ENCODE measurements at places on chromosomes 3 and 15.

DNA sequence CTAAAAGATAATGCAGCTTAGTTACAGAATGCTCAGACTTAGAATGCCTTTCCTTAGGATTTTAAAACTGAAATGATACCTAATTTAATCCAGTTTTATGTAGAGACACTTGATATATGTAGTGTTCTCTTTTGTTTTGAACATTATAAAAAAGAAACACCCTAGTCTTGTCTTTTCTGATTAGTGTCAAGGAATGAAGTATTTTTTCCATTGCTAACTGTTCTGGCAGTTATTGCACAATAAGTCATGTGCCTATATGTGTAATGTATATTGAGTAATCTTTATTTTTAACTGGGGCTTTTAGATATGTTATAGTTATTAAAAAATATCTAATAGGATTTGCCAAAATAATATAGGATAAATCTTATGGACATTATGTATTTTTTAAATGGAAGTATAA is 4.5 kb downstream of the ARL8B start:
- DNase-seq: no peak

DNA sequence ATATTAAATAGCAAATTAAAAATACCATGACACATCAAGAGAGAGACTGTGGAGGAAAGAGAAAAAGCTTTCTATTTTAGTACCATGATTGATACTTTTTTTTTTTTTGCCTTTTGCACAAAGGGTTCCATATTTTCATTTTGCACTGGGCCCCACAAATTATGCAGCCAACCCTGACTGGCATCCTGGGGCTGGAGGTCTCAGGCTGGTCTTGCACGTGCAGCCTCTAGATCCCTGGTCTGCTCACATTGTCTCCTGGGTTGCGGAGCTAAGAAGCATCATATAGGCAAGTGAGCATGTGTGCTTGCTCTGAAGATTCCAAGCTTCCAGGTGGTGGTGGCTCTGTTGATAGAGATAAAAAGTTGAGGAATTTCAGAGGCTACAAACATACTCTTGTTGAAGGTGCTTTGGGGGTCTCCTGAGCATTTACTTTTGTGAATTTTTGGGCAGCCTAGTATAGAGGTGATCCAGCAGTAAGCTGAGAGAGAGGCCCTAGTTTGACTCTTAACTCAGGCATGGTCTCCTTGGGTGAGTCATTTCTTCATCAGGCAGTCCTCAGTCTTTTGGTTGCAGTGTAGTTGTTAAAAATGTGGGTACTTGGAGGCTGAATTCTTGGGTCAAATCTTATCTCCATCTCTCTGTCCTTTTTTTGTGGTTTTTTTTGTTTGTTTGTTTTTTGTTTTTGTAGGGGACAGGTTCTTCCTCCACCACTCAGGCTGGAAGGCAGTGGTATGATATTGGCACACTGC is 31.3 kb downstream of the SMAD3 start:
- DNase-seq: no peak

- no peak for DNase-seq
Observed at GRCh38 chr3:135907422-135908165, 57.9 kb upstream of the PPP2R3A start.

- DNase-seq: no peak
Observed at GRCh38 chr15:47887241-47887800, 170.0 kb downstream of the SEMA6D start.

- no peak for DNase-seq
Observed at GRCh38 chr3:36954452-36955134, 9.7 kb upstream of the TRANK1 start.

- no peak for DNase-seq
Observed at GRCh38 chr3:99875581-99875928, 57.9 kb downstream of the CMSS1 start.

DNA sequence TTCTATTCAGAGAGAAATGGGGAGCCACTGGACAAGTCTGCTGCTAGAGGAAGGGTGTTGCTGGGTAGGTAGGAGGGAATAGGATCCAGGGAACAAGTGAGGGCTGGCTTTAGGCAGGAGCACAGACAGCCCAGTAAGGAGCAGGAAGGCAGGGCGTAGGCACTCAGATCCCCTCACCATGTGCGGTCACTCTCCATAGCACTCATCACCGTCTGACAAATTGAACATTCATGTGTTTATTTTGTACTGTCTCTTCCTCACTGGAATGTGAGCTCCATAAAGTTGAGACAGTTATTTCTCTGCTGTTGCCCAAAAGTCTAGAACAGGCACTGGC is 24.2 kb upstream of the LRRC34 start:
- DNase-seq: no peak

- no peak for DNase-seq
Observed at GRCh38 chr3:99351122-99351521, 287.3 kb upstream of the COL8A1 start.

GRCh38 chr3:16551342-16551976 is 38.0 kb upstream of the RFTN1 start:
- DNase-seq: no peak

DNA sequence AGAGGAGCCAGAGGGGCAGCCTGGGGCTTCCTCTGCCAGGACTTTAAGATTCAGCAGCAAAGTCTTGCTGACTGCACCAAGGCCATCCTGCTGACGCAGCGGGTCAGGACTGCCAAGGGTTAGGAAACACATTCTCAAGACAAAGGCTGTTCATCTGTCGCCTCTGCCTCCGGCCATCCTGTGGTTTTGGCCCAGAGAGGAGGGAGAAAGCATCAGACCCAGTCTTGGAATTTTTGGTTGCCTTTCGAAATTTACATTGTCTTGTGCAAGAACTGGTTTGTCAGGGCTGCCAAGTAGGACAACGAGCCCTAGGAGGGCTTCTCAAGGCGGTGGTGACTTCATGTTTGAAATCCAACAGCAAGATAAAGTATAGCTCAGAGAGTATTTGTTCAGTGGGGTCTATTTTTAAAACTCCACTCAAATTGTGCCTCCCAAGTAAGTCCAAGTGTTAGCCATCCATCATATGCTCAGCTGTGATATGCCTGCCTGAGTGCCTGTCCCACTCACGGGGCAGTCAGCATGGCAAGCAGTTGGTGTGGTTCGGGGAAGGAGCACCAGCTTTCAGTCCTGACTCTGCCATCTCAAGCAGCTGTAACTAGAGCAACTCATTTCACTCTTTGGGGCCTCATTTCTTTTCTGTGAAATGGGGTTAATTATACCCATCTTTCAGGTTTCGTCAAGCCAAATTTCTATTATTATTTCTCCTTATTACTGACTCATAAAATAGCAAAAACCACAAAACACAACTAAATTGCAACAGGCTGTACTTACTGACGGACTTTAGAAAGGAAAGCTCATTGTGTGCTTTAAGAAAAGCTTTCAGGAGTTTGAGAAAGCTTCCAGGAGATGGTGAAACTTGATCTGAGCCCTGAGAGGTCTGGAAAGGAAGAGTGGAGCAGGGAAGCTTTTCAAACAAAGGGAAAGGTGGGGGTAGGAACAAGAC is 42.4 kb upstream of the RHO start:
- peak; percentile 34 for DNase-seq

DNA sequence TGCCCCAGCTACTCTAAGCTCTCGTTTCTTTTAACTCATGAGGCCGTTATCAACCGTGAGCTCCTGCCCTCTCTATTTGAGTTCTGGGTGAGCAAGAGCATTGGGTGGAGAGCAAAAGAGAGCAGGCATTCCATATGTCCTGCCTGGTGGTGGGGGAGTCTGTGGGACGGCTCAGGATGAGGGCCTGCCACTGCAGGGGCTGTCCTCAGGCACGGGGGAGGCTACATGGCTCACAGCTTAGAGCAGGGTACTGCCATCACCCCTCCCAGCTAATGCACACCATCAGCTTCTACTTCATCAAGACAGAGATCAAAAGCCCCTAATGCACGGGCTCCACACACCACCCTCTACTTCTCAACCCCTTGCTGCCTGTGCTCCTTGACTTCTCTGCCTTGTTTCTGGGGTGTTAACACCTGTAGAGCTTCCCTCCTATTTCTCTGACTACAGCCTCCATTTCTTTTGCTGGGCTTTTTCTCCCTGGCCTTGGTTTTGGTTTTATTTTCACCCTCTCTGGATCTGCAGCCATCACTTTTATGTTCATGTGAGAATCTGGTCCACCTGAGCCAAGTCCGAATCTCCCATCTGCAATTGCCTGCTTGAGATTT is 114.1 kb downstream of the ALDH1A2 start:
- no peak for DNase-seq

DNA sequence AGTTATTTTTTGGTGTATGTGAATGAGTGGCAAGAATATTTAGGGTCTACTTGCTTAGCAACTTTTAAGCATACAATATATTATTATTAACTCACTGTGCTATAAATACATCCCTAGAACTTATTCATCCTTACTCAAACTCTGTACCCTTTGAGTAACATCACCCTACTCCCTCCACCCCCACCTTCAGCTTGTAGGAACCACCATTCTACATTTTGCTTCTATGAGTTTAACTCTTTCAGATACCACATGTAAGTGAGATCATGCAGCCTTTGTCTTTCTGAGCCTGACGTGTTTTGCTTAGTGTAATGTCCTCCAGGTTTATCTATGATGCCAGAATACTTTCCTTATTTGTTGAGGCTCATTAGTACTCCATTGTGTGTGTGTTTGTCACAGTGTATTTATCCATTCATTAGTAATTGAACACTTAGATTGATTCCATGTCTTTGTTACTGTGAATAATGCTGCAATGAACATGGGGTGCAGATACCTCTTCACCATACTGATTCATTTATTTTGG is 526.9 kb downstream of the PYDC2 start:
- DNase-seq: no peak

DNA sequence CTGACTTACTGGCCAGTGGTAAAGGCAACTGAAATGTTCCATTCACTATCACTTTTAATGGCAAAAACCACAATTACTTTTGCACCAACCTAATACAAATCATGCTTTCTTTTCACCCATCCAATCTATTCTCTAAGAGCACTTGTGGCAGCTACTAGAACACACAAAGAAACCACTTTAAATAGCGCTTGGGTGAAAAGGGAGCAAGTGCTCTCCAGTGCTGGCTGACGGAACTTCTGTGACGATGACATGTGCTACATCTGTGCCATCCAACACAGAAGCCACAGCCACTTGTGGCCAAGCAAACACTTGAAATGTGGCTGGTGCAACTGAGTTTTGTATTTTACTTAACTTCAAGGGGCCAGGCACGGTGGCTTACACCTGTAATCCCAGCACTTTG is 18.9 kb downstream of the SH3BP5 start:
- DNase-seq: no peak

- DNase-seq: no peak
Observed at GRCh38 chr3:9066141-9066540, 102.9 kb upstream of the RAD18 start.

- no peak for DNase-seq
Observed at GRCh38 chr3:111301238-111301798, 229.7 kb downstream of the NECTIN3 start.

- DNase-seq: no peak
Observed at GRCh38 chr3:64796607-64797399, 109.0 kb upstream of the ADAMTS9 start.

DNA sequence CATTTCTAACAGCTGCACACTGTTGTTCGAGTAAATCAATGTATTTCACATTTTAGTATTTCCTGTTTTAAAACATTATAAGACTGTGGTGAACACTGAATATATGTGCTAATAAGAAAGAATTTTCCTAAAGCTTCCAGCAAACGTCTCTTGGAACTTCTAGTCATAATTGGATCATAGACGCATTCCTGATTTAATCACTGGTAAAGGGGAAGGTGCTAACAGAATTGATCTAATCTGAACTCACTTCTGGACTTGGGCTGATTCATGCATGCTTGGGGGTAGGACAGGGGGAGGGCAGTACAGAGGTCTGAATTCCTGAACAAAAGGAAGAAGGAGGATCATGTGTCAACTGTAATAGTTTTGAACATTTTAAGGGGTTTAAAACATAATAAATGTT is 7.3 kb upstream of the LEKR1 start:
- no peak for DNase-seq

GRCh38 chr3:31882431-31882830 is 98.6 kb downstream of the OSBPL10 start:
- no peak for DNase-seq

- DNase-seq: peak; percentile 43
Observed at GRCh38 chr15:90463381-90463780, 66.3 kb upstream of the CRTC3 start.

GRCh38 chr3:153397794-153398193 is 235.8 kb downstream of the RAP2B start:
- no peak for DNase-seq

DNA sequence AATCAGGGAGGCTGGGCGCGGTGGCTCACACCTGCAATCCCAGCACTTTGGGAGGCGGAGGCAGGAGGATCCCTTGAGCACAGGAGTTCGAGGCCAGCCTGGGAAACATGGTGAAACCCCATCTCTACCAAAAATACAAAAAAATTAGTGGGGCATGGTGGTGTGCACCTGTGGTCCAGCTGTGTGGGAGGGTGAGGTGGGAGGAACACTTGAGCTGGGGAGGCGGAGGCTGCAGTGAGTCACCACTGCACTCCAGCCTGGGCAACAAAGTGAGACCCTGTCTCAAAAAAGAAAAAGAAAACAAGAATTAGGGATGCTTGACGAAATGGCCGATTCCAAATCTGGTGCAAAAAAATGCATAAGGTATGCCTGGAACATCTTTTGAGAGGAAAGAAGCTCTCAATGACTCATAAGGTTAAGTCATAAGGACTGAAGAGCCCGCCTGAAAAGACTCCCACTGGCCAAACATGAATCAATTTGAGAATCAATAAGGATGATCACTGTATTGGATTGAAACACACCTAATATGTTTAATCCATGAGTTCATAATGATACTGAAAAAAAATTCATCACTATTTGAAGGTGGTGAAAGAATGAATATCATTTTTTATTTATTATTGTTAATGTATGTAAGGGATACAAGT is 27.7 kb downstream of the BLM start:
- no peak for DNase-seq

DNA sequence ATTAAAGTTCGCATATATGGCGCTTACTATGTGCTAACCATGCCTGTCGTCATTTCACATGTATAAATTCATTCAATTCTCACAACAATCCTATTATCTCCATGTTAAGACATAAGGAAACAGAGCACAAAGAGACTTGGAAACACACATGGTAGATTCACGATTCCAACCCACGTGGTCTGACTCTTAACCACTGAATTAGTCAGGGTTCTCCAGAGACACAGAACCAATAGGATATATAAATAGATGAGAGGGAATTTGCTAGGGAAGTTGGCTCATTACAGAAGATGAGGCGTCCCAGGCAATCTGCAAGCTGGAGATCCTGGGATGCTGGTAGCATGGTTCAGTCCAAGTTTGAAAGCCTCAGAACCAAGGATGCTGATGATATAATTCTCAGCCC is 765.3 kb downstream of the TBL1XR1 start:
- no peak for DNase-seq

- no peak for DNase-seq
Observed at GRCh38 chr3:142723665-142723967, 218 bp upstream of the TRPC1 start.

DNA sequence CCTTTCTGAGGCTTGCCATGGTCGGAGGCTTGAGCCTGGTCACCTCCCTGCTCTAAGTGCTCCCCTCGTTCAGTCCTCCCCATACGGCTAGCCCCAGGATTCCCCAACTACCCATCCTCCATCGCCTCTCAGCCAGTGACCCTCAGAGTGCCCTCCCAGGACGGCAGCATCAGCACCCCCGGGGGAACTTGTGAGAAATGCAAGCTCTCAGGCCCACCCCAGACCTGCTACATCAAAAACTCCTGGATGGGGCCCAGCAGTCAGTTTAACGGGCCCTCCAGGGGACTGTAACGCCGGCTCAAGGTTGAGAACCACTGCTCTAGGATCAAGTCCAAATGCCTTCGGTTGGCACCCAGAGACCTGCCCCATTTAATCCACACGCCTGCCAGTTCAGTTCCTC is 6.9 kb downstream of the ADAMTS17 start:
- DNase-seq: no peak
